ENCODE measurements at places on chromosomes 2 and 18.

- no peak for DNase-seq
Measured at GRCh38 chr2:50995610-50996009, 36.3 kb downstream of the NRXN1 start.

DNA sequence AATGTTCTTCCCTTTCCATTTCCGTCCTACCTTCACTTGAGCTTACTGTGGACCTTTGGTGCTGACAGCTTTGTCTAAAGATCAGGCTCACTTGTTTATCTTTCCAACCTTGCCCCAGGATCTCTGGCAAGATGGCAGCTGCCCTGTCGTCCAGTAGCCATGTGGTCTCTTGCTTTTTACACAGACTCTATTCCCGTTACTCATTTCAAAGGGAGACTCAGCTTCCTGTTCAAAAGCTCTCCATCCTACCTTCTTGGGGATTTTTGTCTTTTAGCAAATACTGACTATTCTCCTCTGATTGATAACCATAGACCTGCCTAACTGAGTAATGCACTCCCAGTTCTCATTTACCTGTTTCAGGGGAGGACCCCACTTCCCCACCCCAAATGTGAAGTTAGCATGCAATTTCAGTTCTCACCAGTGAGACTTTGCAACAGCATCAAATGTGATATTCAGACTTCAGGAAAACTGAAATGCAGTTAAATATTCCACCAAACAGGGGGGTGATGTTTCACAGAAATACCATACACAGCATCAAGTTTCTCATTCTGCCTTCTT lies 184.4 kb downstream of the MYO3B start:
- DNase-seq = no peak

DNA sequence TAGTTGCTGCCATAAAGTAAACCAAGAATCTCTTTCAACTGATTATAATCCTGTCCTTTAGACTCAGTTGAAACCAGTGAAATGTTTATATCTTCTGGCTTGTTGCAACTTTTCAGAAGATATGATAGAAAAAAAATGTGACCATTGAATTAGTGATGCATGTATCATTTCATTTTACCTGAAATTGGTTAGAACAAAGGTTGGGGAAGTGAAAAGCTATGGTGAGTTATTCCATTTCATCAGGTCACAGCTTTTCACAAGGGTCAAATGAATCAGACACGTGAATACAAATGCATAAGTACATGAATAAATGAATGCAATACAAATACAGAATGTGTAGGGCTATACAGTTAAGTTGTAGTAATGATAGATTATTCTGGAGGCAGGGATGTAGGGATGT lies 15.1 kb downstream of the CCDC85A start:
- no peak for DNase-seq

- no peak for DNase-seq
Measured at GRCh38 chr2:56449449-56449860, 265.7 kb downstream of the CCDC85A start.

DNA sequence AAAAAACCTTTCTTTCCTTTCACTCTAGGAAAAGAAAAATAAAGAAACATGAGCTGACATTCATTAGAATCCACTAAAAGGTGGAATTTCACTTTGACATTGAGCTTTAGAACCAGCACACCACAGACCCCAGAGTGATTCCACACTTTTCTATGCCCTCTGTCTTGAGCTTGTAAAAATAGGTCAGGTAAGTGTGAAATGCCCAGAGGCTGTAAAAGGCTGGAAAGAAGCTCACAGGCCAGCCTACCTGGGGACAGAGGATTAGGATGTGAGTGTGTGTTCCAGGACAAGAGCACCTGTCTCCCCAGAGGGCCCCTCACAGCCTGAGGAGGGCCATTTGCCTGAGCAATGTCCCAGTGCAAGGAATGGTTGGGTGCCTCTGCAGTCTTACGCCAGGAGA lies 56.3 kb upstream of the MYO3B start:
- DNase-seq = no peak
